Karpas-422 (cell line): ENCODE measurements at places on chromosomes 3 and 15.
A peak's percentile ranks its signal among the peaks of the same experiment; 100 is the strongest.

GRCh38 chr15:71106802-71107500 lies 8.3 kb upstream of the THSD4 start:
- no peak for DNase-seq

DNA sequence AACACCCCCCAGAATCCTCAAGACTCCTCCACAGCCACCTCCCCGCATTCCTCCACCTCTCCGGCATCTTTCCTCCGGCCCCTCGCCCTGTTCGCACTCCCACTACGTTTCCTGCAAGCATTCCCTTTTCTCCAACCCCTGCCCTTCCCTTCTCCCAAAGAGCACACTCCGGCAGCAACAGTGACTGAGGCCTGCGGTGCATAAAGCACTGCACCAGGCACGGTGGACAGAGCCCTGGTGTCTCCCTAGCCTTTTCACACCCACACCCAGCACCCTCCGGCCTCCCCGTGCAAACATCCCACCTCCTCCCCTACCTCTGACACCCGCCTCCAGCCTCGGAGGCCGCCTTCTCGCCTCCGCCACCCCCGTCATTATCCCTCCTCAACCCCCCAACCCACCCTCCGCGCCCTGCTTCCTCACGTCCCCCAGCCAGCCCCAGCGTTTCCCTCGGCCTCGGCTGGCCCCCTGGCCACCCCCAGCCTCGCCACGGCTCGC lies 577 bp downstream of the ZNF148 start:
- peak; percentile 75 for DNase-seq

DNA sequence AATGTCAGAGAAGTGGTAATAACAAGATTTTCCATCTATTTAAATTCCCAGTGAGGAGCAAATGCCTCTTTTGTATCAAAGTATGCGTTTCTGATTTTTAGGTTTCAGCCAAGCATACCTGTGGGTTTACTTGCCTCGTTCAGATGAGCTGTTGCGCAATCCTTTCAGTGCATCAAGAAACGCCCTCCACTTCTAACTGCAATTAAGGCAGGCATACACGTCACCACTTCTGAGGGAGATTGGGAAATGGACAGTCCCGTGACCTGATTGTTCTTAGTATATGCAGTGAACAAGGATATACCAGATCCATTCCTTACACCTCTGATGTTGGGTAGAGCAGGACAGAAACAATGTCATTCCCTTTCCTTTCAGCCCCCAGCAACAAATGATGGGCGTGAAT lies 219.0 kb downstream of the ITPR1 start:
- DNase-seq = no peak

- no peak for DNase-seq
Measured at GRCh38 chr3:128889139-128889894, 9.9 kb downstream of the ACAD9 start.

GRCh38 chr15:96270581-96271172 lies 59.8 kb upstream of the NR2F2 start:
- no peak for DNase-seq

DNA sequence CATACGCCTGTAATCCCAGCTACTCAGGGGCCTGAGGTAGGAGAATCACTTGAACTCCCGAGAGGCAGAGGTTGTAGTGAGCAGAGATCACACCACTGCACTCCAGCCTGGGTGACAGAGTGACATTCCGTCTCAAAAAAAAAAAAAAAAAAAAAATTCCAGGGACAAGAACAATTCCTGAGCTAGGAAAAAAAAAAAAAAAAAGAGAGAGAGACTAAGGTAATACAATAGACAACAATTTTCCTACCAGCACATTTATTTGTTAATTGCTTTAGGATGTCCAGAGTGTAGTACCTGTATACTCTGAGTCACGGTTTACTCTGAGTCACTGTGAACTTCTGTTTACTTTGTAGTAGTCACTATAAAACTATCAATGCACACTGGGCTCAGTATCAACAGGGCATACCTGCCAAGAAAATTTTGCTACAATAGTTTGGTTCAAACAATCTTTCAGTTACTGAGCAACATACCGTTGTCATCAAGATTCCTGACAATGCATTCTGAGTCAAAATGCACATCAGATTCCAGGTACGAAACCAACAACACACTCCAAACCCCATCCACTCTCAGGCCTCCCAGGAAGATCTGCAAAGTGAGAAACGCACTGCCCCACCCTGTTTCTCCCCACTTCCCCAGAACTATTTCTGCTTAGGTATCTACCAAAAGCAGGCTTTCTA lies 28.3 kb downstream of the IGF2BP2 start:
- no peak for DNase-seq

- DNase-seq = no peak
Measured at GRCh38 chr15:23647001-23647295, 719 bp downstream of the MAGEL2 start.

DNA sequence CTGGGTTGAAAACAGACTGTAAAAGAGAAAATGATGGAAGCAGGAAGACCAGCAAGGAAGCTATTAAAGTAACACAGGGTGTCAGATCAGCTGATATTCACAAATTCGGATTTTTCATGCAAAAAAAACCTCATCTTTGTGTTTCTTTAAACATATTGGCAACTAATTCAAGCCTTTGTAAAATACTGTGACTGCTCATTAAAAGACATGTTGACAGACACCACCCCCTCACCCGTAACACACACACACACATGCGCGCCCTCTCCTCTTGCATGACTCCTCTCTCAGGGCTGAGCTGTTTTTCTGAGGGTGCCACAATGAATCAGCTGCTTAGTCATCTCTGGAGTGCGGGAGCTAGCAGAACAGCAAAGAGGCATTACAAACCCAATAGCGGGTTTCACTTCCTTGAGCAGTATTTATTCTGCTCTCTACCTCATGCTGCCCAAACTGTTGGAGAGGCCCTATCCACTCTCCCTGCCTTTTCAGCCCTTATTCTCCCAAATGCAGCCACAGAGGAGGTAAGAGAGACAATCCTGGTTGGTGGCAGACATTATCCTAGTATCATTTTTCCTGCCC lies 35.8 kb upstream of the CCDC80 start:
- peak; percentile 69 for DNase-seq

DNA sequence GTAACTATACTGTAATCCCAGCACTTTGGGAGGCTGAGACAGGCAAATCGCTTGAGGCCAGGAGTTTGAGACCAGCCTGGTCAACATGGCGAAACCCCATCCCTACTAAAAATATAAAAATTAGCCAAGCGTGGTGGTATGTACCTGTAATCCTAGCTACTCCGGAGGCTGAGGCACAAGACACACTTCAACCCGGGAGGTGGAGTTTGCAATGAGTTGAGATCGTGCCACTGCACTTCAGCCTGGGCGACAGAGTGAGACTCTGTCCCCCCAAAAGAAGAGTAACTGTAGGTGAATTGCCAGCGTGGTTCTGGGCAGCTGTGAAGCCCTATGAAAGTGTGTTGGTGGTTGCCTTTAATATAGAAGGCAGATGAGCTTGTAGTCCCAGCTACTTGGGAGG lies 95.9 kb downstream of the SLCO3A1 start:
- no peak for DNase-seq

DNA sequence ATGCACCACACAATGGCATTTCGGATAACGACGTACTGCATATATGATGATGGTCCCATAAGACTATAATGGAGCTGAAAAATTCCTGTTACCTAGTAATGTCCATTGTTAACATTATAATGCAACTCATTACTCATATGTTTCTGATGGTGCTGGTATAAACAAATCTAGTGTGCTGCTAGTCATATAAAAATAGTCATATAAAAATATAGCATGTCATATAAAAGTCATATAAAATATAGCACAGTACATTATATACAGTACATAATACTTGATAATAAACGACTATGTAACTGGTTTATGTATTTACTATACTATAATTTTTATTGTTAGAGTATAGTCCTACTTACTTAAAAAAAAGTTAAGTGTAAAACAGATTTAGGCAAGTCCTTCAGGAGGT lies 50.6 kb downstream of the HACD2 start:
- DNase-seq = no peak

GRCh38 chr3:169256796-169257522 lies 406.6 kb downstream of the MECOM start:
- DNase-seq = no peak

DNA sequence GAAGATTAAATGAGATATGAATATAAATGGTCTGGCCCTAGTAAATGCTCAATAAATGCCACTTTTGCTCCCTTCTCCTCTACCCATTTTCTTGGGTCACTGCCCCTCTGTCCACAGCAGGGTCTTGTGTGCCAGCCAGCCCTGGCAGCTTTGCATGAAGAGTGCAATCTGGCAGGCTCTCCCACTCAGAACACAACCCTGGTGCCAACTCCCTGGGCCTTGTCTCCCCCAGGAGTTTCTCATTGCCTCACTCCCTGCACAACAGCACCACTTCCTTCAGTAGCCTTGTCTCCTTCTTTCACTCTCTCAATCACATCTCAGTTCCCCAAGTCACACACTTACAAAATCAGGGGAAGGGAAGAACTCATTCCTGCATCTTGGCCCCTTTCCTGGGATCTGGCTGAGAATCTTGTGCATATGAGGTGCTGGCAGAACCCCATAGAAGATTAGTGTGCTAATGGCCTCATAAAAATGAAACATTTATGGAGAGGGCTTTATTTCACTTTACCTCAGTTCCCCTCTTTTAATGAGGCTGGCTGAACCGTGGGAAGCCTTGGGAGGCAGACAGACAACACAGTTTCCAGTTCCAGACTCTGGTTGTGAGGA lies 445.9 kb upstream of the PROK2 start:
- no peak for DNase-seq

- DNase-seq = no peak
Measured at GRCh38 chr15:48584090-48584811, 61.3 kb downstream of the FBN1 start.

- DNase-seq = peak; percentile 51
Measured at GRCh38 chr3:72587282-72587681, 261.0 kb downstream of the SHQ1 start.

DNA sequence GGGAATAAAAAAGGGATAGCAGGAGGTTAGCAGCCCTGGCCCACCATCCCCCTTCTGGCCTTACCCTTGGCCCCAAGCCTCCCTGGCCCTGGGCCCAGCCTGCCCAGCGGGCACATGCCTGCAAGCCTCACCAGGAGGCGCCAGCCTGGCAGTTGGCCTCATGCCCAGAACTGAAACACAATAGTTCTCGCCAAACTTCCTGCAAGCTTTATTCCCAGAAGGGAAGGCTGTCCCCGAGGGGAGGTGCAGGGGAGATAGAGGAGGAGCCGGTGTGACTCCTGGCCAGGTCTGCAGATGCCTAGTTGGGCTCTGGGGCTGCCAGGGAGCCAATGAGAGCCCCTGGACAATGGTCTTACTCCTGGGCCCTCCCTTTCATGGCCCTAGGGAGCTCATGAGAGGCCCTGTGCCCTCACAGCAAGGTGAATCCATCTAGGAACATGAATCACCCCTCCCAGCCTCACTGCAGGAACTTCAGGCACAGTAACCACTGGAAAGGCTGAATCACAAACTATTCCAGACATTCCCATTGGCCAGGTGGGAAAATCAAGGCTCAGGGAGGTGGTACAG lies 4.0 kb downstream of the CCDC33 start:
- peak; percentile 53 for DNase-seq

GRCh38 chr3:39428745-39429201 lies 22.3 kb downstream of the RPSA start:
- no peak for DNase-seq

- DNase-seq = peak; percentile 68
Measured at GRCh38 chr15:92014281-92015030, 160.9 kb downstream of the SLCO3A1 start.

GRCh38 chr15:81853150-81853748 lies 192.6 kb downstream of the MEX3B start:
- no peak for DNase-seq

DNA sequence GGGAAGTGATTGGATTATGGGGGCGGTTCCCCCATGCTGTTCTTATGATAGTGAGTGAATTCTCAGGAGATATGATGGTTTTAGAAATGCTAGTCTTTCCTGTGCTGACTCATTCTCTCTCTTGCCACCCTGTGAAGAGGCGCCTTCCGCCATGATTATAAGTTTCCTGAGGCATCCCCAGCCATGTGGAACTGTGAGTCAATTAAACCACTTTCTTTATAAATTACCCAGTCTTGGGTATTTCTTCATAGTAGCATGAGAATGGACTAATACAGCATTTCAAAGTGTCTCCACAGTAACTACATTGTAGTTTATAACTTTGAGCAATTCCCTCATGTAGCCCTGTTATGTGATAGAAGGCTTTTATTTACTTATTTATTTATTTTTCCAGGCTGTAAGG lies 128.8 kb upstream of the CHRNA7 start:
- no peak for DNase-seq

- no peak for DNase-seq
Measured at GRCh38 chr3:43010638-43011037, 31.5 kb downstream of the GASK1A start.

GRCh38 chr3:39479701-39480414 lies 12.4 kb downstream of the MOBP start:
- DNase-seq = no peak

DNA sequence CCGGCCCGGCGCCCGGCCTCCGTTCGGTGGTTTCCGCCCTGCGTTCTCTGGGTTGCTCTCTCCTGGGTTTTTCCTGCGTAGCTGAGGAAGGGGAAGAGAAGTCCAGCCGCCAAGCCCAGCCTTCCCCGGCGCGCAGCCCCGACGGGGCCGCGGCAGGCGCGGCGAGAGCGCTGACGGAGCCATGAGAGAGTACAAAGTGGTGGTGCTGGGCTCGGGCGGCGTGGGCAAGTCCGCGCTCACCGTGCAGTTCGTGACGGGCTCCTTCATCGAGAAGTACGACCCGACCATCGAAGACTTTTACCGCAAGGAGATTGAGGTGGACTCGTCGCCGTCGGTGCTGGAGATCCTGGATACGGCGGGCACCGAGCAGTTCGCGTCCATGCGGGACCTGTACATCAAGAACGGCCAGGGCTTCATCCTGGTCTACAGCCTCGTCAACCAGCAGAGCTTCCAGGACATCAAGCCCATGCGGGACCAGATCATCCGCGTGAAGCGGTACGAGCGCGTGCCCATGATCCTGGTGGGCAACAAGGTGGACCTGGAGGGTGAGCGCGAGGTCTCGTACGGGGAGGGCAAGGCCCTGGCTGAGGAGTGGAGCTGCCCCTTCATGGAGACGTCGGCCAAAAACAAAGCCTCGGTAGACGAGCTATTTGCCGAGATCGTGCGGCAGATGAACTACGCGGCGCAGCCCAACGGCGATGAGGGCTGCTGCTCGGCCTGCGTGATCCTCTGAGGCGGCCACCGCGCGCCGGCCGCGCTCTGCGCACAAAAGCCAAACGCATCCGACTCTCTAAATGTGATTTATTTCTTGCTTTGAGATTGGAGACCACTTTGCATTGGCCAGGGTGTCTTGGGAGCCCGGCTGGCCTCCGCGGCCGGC lies 727 bp downstream of the RAP2B start:
- peak; percentile 53 for DNase-seq

DNA sequence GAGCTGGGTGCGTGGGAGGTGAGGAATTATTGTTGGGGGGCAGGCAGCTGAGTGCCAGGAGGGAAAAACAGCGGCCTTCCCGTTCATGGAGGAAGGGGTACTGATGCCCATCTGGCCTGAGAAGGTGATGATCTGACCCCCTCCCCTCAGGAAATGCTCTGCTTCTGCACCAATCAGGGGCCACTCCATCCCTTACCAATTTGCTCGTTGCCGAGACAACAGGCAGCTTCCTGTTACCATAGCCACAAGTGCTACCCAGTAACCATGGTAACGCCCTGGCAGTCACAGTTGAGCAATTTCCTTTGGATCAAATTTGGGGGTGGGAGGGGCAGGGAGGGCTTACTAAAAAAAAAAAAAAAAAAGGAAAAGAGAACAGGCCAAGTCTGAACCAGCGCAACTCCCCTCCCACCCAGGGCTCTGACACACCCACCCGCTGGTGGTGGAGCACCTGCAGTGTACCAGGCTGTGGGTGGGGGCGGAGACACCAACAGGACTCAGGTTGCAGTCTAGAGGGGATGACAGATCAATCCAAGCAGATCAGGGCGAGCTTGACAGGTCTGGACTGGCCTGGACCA lies 13.7 kb downstream of the CELF6 start:
- DNase-seq = peak; percentile 68
